ENCODE measurements at places on chromosomes 4 and X.

- DNase-seq, result no peak
Measured at GRCh38 chrX:30488092-30488491, 89.5 kb downstream of the TASL start.

DNA sequence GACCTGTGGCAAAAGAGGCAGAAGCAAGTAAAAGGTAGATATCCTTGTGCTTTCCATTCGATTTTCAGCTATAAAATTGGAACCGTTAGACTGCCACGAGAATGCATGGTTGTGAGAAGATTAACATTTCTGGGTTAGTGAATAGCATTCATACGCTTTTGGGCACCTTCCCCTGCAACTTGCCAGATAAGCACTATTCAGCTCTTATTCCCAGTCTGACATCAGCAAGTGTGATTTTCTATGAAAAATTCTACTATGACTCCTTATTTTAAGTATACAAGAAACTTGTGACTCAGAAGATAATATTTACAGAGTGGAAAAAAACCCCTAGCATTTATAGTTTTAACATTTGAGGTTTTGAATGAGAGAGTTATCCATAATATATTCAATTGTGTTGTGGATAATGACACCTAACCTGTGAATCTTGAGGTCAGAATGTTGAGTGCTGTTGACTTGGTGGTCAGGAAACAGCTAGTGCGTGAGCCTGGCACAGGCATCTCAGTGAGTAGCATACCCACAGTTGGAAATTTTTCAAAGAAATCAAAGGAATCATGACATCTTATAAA is 3.9 kb downstream of the FGB start:
- DNase-seq, result no peak

DNA sequence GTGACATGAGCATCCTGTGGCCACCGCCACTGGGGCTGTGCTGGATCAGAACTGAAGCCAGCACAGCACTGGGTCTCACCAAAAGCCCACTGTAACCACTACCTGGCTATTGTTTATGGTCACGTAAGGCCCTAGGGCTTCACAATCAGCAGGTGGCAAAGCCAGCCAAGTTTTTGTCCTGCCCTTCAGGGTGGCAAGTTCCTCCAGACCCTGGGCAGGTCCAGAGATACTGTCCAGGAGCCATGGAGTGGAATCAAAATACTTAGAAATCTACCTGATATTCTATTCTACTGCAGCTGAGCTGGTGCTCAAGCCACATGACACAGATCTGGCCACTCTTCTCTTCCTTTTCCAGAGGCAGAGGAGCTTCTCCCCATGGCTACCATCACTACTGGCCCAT is 121.2 kb upstream of the CXXC4 start:
- DNase-seq, result no peak

DNA sequence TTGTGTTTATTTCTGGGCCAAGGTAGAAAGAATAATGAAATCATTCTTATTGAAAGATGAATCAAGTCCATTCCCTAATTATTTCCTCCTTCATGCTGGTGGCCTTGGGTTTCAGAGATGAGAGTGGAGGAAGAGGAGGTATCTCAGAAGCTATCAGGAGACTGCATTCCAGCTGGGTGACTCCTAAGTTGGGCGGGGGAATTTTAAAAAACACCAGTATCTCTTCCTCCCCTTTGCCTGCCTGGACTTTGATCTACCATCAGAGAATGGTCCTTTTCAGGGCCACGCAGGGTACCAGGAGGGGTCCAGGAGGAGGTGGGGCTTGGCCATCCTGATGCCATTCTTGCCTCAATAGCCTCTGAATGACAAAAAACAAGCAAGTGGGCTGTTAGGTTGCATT is 104.4 kb downstream of the ASMT start:
- no peak for DNase-seq

DNA sequence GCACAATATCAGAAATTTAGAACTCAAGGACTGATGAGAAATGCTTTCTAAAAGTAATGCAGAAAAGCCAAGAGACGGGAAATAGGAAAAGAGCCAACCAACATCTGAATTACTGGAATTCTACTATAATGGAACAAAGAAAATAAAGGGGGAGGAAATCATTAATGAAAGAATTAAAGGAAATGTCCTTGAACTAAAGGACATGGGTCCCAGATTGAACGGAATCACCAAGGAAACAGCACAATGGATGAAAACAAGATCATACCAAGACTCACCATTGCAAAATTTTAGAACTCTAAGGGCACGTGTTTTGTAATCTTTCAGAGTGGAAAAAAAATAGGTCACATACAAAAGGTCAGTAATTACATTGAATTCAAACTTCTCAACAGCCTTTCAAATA is 35.9 kb downstream of the HPGDS start:
- DNase-seq, result no peak

DNA sequence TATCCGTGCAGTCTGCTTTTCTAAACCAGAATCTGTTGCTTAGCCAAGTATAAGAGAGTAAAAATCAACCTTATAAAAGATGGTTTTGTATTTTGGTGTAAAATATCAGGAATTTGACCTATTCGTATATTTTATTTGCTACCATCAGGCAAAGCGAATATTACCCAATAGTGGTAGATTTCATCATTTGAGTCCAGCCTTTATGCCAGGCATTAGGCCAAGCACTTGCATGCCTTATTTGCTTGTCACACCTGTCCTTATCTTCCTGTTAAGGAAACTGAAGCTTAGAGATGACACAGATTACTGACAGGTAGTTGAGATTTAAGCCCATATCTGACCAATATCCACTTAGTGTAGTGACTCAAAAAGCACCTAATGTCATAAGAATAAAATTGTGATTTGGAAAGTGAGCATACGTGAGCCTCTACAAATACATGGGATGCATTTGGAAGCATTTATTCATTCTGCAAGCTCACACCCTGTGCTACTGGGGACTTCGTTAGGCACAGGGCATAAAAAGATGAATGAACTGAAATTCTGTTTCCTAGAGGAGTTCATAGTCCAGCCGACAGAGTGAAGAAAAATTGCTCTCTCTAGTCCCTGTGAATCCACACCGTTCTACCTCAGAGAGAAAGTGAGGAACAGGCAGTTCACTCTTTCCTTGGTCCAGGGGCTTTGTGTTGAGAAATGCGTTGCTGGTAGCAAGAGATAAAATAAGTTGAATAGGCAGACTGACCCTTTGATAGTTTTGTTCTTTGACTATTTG is 2.3 kb upstream of the RNF212 start:
- no peak for DNase-seq

DNA sequence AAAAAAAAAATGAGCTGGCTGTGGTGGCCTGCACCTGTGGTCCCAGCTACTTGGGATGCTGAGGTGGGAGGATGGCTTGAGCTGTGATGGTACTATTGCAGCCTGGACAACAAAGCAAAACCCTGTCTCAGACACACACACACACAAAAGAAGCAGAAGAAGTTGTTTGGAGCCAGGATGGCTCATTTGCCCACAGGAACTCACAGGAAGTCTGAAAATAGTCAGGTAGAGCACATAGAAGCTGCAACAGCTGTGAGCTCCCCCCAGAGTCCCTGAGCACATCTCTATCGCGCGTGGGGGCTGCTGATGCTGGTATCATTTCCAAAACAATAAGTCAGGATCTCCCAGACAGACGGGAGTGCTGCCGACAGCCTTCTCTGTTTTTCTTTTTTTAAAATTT is 13.4 kb upstream of the DHRSX start:
- DNase-seq, result no peak
